Panc1 (cell line): ENCODE measurements at places on chromosomes 7 and 10.

- DNase-seq, result no peak
Observed at GRCh38 chr7:111697771-111698170, 135.5 kb upstream of the IMMP2L start.

DNA sequence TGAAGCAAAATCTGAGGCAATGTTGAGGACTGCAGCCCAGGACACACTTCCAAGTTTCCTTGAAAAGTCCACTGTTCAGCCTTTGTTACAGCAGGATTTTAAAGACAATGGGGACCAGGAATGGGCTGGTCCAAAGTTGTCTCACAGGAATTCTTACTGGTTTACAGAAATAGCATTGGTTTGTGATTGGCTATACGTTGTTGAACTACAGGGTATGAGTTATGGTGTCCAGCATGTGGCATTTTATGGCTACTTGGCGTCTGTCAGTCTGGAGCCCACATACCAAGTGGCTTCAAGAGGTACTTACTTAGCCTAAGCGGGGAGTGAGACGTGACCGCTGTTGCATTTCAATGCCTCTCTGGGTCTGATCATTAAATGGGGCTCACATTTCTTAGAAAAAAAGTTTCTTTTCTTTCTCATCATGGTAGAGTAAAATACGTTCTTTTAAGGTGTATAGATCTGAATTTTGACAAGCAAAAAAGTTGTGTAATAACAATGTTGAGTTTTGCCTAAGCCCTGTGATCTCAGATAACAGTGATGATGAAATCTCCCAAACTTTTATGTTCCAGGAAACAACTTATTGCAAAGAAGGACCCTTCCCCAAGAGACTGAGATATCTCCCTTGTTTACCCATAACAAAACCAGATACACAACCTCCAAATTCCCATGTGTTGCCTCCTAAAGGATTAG is 100.0 kb upstream of the TRIM24 start:
- DNase-seq, result no peak

GRCh38 chr7:151115121-151115835 is 29.0 kb downstream of the AGAP3 start:
- DNase-seq, result no peak

DNA sequence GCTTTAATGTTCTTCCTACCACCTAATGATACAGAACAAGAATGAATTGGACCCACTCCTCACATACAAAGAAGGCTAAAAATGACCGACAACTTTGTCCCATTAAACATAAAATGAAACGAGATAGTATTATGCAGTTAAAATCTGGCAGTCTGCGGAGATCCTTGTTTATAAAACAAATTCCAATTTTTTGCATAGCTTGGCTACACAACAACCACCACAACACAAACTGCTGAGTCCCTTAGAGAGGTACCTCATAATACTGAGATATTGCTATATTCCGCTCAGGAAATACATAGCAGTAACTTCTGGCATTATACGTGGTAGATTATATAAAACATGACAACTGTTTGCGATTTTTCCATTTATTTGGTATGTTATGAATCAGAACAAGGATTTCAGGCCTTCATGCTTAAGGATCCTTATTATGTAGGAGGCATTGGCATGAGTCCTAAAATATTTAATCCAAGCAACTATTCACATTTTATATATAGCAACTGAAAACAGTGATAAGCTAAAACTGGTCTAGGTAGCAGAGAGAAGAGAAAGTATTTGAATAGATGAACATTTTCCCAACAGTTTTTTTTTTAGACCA is 96.0 kb downstream of the ANK3 start:
- DNase-seq, result no peak

DNA sequence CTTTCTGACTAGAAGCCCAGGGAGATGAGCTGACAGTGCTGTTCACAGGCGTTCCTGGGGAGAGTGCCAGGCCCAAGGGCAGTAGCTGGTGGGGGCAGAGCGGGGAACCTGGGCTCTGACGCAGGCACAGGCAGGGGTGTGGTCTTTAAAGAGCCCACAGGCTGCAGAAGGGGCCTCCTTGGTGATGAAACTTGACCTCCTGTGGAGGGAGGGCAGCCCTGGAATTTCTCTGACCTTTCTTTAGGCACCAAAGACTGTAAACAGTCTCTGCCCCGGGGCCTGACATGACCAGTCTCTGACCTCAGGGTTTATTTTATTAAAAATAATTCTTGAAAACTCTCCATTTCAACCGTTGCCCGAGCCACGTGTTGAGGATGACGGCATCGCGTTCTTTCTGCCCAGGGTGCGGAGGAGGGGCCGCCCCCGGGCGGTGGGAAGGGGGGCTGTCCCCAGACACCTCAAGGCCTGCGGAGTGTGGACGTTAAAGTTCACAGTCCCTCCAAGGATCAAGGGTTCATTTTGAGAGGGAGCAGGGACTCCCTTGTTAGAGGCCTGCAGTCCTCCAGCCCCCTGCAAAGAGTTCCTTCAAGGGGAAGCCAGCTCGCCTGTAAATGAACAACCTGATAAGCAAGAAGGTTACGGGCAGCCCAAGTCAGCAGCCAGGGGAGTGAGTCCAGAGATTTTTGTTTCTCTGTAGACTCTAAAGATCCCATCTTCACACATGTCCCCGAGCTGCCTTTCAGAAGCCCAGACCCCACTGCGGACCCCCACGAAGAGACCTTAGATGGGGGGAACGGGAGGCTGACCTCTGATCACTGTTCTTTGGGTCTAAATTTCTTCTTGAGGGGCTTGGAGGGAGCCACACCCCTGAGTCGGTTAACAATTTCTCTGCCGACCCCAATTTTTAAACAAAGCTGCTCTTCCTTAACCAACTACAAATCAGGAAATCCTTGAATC is 128.9 kb downstream of the VIPR2 start:
- DNase-seq, result no peak
